ENCODE measurements at places on chromosomes 1 and 21.
A peak's percentile ranks its signal among the peaks of the same experiment; 100 is the strongest.

- no peak for DNase-seq
These were observed 16.0 kb downstream of the KLHDC8A start for GRCh38 chr1:205340676-205341075.

- DNase-seq, result no peak
These were observed 10.6 kb upstream of the GCLM start for GRCh38 chr1:93919780-93920179.

- no peak for DNase-seq
These were observed 66.2 kb downstream of the COQ8A start for GRCh38 chr1:227006226-227006796.

DNA sequence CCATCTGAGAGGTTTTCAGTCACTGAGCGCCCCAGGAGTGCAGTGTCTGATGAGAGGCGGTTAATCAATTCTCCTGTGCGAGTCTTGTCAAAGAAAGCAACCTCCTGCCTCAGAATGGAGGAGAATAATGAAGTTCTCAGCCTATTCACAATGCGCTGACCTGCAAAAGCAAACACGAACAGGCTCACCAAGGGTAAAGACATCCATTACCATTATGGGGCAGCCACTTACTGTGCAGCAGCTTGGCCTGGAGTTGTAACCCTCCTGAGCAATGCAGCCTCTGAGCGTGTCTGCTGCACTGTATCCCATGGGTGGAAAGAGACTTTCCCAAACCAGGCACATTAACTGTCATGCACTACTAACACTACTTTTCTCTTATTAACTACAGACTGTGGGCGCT lies 11.0 kb downstream of the ABCB10 start:
- no peak for DNase-seq

DNA sequence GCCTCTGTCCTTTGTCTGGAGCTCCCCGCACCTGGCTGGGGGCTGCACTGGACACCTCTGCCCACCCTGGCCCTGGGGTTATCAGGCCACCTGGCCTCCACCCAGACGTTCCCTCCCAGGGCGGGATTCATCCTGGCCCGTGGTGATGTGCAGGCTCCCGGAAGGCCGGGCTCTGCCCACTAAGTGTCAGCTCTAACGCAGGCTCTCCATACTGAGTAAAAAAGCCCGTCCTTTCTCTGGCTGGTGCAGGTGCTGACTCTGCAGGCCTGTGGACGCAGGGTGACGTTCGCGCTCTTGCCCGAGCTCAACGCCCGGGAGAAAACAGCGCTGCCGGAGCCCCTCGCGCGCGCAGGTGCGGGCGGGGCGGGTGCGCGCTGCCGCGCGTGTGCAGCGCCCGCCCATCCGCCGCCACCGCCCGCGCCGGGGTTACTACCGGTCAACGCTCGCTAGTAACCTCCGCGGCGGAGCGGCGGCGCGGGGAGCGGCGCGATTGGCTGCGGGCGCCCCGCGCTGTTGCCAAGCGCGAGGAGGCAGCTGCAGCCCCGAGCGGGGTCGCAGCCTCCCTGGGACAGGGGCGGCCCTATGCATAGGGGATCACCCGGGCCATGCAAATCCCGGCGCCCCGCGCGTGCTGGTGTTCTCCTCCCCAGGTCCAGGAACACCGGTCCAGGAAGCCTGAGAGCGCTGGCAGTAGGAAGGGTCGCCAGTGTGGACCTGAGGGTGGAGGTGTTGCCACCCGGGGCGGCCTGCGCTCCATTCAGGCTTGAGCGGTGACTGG lies 15.7 kb downstream of the ABCG1 start:
- DNase-seq, result peak; percentile 68

- DNase-seq, result no peak
These were observed 5.1 kb upstream of the ARHGAP30 start for GRCh38 chr1:161074676-161075368.

GRCh38 chr1:156463874-156464273 lies 36.7 kb downstream of the MEF2D start:
- DNase-seq, result no peak

- no peak for DNase-seq
These were observed 497.1 kb downstream of the AJAP1 start for GRCh38 chr1:5151511-5151910.

DNA sequence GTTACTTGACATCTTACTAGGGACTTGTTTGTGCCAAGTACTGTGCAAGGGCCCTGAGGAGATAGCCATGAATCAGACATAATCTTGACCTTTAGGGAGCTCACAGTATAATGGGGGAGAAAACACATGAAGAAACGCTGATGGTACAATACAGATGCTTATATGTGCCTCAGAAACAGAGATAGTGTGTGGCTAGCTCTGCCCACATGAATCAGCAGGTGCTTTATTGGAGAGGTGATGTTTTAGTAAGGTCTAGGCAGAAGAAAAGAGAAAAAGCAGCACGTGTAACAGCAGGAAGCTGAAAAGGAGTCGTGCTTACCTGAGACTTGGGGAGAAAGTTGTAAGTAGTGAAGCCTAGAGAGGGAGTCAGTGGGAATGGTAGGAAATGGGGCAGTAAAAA lies 60.6 kb upstream of the LMO4 start:
- DNase-seq, result no peak

DNA sequence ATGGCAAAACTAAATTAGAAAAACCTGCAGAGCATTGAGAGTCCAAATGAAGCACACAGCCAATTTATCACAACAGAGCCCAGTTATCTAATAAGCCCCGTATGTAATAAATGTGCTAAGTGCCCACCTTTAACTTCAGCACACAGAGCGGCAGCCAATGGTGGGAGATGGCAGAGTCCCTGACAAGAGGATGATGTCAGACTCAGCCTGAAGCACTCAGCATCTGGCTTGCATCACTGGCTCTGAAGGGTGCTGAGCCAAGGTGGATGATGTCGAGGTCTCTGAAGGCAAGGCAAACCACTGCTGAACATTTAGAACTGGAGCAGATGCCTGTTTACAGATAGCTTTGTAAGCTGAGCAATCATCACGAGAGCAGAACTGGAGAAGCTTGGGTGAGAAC lies 118.3 kb downstream of the NUF2 start:
- DNase-seq, result no peak
